ENCODE measurements at places on chromosomes 13 and 19. TPM values are rescaled to one million over a fixed set of nuclear protein-coding genes. Genes with fewer than 3 reads are reported as not detected.
A peak's percentile ranks its signal among the peaks of the same experiment; 100 is the strongest.

GRCh38 chr19:46722004-46722380 lies 5.1 kb upstream of the PRKD2 start:
- DNase-seq = no peak

GRCh38 chr19:14440049-14440448 lies 6.9 kb downstream of the PKN1 start:
- DNase-seq = peak; percentile 95

GRCh38 chr13:28728642-28729041 lies 9.9 kb upstream of the SLC46A3 start:
- DNase-seq = no peak

DNA sequence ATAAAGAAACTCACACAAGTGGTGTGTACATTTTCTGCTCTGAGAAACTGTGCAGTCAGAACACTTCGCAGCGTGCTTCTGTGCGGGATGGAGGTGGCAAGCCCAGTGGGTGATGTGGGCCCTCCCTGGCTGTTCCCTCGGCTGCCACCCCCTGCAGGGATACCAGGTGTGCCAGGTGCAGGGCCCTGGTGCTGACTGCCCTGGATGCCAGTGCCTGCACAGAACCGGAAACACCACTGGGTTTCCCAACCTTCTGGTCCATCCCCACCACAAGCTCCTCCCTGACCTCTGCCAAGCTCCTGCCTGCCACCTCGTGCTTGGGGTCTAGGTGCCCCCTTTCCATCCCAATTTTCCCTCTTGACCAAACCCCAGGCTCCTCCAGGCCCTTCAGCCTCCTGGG lies 81.9 kb upstream of the MCF2L start:
- no peak for DNase-seq

DNA sequence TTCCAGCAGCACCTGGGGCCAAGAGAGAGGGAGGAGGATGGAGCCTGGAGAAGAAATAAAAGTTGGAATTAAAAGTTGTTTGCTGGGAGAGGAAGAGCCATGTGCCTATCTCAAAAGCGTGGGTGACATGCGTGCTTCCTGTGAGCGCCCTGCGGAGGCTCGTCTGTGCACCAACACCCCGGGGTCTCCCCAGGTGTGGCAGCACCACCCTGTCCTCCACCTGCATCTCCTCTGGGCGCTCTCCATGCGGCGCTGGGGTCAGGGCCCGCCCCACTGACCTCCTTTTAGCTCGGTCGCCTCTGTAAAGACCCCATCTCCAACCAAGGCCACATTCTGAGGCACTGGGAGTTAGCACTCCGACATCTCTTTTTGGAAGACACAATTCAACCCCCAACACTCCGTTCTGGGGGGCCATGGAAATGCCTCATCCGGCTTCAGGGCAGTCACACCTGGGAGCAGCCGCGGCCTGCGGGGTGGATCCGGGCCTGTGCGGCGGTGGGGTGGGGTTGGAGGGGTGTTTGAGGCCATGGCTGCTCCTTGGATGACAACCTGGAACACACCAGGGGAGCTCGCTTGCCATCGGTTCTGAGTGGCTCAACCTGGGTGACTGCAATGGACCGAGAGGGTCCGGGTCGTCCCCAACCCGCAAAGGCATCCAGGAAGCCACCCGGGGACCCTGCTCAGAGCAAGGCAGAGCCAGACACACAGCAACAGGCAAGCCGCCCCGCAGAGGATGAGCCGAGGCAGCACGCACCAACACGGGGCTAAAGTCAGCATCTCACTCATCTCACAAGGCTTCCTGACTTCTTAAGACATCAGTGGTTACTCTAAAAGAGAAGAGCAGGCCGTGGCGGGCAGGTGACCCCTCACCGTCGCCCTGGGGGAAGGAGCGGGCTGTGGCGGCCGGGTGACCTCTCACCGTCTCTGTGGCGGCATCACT lies 79.4 kb upstream of the MCF2L start:
- no peak for DNase-seq

GJB6 gene
- 0.91 TPM for total RNA-seq

GSX1 gene
- not detected for total RNA-seq

PDX1 gene
- not detected for total RNA-seq

LRCH1 gene
- total RNA-seq = 18.3 TPM

Data from activated CD4-positive, alpha-beta T cell treated with anti-CD3 and anti-CD28 coated beads, Interleukin-2, amount 10 ng/mL, durations not matched to agents 24 days and 14 days (primary cell).